ENCODE measurements at places on chromosomes 4 and X.

- DNase-seq, result no peak
These were observed 42.7 kb upstream of the DDX3X start for GRCh38 chrX:41291309-41291708.

GRCh38 chr4:139674875-139675550 lies 9.4 kb downstream of the MGST2 start:
- no peak for DNase-seq

DNA sequence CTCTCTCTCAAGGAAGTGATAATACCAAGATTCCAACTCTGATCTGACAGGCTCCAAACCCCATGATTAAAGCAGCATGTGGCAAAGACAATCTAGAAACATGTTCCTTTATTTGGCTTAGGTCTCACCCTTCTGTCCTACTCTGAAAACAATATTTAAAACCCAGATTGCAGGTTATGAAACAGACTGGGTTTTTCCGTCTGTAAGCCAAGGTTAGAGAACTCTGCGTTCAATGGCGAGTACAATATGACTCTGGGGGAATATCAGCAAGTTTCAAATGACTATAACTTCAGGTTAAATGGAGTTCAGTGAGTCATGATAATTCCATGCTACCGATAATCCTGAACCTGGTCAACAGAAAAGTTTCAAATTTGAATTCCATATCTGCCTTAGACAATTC lies 50.8 kb downstream of the ANAPC10 start:
- no peak for DNase-seq

- DNase-seq, result no peak
These were observed 174.6 kb downstream of the ZNF330 start for GRCh38 chr4:141395246-141395830.

- DNase-seq, result no peak
These were observed 12.0 kb downstream of the NDST3 start for GRCh38 chr4:118046323-118046722.

- no peak for DNase-seq
These were observed 31.6 kb upstream of the LSM6 start for GRCh38 chr4:146143888-146144287.

GRCh38 chr4:153045111-153045982 lies 109.2 kb downstream of the FHDC1 start:
- DNase-seq, result no peak

DNA sequence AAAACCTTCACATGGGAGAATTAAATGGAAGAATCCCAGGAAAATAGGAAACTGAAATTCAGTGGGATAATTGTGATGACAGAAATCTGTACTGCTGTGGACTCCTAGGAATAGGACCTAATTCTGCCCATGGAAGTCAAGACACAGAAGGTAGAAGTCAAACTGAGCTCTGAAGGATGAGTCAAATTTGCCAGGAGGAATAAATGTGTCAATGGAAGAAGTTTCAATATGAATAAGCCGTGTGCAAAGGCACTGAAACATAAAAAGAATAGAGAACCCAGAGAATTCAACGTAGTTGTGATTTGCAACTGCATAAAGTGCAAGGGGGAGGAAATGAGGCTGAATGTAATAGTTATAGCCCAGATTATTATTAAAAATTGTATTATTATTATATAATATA lies 11.6 kb downstream of the ENAM start:
- DNase-seq, result no peak

- DNase-seq, result no peak
These were observed 53.9 kb upstream of the KIAA1210 start for GRCh38 chrX:119181491-119181890.

GRCh38 chr4:110781944-110782343 lies 159.1 kb upstream of the PITX2 start:
- DNase-seq, result no peak

GRCh38 chr4:43066415-43066814 lies 173.9 kb downstream of the GRXCR1 start:
- no peak for DNase-seq

DNA sequence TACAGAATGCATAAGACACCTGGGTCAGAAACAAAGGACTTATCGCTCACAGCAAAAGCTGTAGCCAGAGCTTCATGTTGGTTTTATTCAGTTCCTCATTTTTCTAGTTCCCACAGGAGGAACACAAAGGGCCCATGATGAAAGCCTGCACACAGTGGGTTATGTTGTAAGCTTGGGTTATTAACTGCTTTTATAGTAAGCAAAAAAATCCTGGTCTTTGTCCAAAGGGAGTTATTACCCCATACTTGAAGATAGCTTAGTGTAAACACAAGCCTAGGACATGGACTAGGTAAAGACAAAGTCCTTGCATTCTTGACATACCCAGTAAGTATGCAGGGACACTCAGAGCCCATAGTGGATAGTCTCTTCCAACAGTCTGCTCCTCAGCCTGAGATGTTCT lies 11.7 kb downstream of the BBS12 start:
- no peak for DNase-seq

DNA sequence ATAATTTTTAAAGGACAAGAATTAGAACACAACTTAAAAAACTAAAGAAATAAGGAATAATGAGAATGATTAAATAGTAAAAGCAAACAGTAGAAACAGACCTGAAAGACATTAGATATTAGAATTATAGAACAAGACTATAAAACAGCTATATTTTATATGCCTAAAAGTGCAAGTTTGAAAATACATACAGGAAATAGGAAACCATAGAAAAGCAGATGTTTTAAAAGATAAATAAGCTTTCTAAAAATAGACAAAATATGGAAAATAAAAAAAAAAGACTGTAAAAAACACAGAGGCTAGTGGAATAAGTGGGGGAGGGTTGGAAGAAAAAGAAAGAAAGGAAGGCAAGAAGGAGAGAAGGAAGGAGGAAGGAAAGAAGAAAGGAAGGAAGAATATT lies 407.3 kb downstream of the IDS start:
- DNase-seq, result no peak

DNA sequence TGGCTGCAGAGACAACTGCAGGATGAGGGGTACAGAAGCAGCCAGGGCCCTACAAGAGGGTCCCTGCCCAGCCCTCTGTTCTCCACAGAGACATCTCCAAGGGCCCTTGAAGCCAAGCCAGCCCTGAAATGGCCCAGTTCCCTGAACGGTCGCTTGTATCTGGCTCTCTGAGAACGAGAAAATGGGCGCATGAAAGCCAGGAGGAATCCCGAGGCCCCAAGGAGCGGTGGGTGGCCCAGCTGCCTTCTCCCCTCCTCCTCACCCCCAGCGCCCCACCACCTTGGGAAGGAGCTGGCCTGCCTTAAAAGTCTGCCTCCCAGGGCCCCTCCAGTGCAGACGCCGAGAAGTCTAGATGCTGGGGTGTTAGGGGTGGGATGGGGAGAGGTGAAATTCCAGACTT lies 5.7 kb downstream of the ZNF185 start:
- no peak for DNase-seq

All from AG09319 (cell line).